ENCODE measurements at places on chromosomes 5 and 9.
A peak's percentile ranks its signal among the peaks of the same experiment; 100 is the strongest.

GRCh38 chr5:91839233-91839632 lies 456.1 kb upstream of the ARRDC3 start:
- no peak for DNase-seq

GRCh38 chr5:54272746-54273145 lies 37.6 kb downstream of the ARL15 start:
- no peak for DNase-seq

- no peak for DNase-seq
These were observed 87.3 kb upstream of the GNAQ start for GRCh38 chr9:78118742-78119473.

DNA sequence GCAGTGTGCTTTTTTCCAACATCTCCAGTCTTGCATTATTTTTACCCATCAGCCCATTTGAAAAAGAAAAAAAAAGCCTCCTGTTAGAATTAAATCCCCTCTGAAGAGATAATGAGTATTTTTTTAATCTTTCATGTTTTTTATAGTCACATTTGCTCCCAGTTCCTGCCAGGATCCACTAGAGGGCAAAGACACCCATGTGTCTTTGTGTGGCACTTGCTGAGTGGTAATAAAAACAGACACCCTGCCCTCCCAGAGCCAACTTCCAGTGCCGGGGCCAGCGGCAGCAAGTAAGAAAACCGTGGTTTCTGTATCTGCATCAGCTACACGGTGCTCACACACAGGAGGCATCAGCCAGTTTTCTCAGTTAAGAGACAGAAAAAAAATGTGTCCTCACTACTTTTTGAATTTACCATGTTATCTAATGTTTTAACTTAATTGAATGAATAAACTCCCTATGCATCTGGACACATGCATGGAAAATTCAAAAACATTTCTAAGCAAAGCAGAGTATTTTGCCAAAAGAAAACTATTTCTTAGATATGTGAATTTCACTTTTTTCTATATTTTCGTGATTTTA lies 70.2 kb upstream of the PLEKHG4B start:
- peak; percentile 12 for DNase-seq

- no peak for DNase-seq
These were observed 15.2 kb downstream of the HSPB3 start for GRCh38 chr5:54470677-54471076.

DNA sequence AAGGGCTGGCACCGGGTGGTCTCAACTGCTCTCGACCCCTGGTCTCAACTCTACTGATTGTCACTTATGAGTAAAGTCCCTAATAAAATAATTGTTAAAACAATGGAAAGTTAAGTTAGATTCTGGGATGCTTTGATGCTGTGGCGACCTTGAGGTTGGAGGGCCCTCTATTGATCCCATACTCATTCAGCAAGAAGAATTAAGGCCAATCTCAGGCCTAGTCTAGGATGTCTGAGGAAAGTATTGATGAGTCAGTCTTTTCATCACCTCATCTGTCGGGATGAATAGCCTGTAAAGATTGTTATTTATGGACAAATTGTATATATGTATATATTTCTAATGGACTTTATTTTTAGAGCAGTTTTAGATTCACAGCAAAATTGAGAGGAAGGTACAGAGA lies 50.8 kb downstream of the WDR36 start:
- DNase-seq = no peak

DNA sequence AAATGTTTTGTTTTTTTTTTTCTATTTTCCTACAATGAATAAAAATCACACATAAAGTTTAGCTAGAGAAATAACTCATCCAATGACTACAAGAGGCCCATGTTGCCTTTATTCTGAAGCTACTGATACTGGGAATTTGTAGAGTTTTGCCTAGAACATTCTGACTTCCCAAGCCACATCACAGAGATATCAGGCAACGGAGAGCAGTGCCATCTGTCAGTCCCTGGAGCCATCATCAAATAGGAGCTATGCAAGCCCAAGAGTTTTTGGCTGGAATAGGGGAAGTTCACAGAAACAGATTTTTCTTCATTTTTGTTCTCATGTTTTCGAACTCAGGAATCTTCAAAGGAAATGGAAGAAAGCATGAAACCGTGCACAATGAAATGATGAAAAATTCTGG lies 896.6 kb downstream of the TLE1 start:
- no peak for DNase-seq

DNA sequence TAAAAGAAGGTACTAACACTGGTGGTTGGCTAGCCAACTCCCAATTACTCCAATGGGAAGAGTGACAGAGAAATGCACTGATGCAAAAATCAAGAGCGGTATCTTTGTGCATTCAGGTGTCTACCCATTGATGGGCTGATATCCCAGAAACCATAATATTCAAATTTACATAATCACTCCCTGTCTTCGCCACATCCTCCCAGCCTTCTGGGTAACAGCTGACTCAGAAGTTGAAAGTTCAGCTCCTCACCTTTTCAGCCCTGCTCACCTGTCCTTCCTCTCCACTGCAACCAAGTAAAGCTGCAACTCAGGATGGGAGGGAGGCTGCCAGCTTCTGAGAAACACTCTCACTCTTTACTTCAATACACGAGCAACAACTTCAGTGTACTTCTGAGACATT lies 6.9 kb downstream of the SUSD1 start:
- no peak for DNase-seq

DNA sequence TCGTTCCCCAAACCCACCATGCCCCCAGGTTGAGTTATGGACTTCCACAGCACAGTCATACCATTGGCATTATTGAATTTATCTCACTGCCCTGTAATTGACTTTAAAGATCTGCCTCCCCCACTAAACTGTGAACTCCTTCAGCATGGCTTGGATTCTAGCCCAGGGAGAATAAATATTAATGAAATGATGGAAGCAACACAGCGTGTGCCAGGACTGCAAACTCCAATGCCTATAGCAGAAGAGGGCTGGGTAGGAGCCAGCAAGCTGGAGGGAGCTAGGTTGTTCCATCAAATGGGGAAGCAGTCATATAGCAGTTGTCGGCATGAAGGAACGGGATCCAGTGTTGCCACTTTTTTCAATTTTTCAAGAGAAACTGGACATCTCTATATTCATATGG lies 69.0 kb upstream of the MSX2 start:
- no peak for DNase-seq

DNA sequence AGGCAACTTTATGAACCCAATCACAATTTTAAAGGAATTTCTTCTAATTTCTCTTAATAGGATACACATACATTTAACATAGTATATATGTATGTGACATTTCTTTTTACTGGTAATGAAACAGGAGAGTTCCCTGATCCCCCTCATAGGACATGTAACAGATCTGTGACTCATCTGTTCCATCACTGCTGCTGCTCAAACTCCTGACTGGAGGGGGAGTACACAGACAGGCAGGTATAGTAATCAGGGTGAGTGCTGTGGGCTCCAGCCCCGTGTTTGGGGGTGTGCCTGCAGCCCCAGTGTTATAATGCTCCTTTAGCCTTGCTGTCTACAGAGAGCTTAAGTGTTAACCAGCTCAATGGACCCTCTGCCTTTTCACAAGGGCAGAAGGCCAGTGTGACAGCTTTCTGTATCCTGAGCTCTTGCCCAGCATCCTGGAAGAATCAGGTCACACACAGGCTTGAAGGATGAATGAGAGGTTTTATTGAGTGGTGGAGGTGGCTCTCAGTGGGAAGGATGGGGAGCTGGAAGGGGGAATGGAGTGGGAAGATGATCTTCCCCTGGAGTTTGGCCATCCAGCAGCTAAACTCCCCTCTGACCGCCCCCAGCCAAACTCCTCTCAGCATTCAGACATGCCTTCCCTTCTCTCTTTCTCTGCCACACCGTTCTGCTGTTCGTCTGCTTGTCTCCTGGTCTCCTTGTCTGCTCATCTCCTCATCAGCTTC lies 161.3 kb downstream of the ZNF608 start:
- DNase-seq = no peak

GRCh38 chr9:1173993-1174392 lies 123.8 kb downstream of the DMRT2 start:
- DNase-seq = no peak

- peak; percentile 18 for DNase-seq
These were observed 1.0 kb upstream of the SAP30L start for GRCh38 chr5:154444556-154445421.

GRCh38 chr5:65041296-65042158 lies 272.8 kb downstream of the CWC27 start:
- no peak for DNase-seq

DNA sequence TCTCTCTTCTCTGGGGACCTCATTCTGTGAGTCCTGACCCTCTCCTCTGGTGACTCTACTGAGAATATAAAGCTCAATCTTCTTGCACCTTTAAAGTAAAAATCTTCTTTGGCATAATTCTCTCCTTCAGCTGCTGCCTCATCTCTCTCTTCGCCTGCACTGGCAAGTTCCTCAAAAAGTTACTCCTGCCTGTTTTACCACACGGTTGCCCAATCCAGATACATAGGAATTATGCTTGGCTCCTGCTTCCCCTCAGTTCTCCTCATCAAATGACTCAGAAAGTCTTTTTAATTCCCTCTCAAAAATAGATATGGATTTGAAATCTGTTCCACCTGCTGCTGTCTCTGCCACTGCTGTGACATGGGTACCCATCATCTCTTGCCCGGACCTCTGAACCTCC lies 14.4 kb upstream of the HRCT1 start:
- DNase-seq = no peak
